ENCODE measurements at places on chromosomes 7 and 10.

GRCh38 chr10:59900048-59900727 is 6.2 kb downstream of the CCDC6 start:
- DNase-seq = no peak

- DNase-seq = no peak
These were observed 329.2 kb upstream of the NFE2L3 start for GRCh38 chr7:25822823-25823222.

GRCh38 chr10:28680358-28680752 is 3.0 kb downstream of the BAMBI start:
- peak; percentile 21 for DNase-seq

DNA sequence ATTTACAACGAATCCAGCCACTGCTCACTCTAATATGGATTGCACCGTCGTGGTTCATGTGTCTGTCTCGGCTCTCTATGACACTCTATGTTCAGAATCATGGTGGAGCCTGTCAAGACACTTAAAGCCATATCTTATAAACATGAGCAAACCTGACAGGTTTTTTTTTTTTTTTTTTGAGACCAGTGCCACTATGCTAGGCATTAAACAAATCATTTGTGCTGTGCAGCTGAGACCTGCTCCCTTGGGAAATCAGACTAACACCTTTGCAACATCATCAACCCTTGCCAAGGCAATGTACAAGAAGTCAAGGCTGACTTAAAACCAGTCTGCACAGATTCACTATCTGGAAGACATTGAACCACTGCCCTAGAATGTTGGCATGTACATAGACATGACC is 181.2 kb upstream of the ANK3 start:
- DNase-seq = no peak

GRCh38 chr10:131363416-131363815 is 51.9 kb upstream of the TCERG1L start:
- DNase-seq = no peak

DNA sequence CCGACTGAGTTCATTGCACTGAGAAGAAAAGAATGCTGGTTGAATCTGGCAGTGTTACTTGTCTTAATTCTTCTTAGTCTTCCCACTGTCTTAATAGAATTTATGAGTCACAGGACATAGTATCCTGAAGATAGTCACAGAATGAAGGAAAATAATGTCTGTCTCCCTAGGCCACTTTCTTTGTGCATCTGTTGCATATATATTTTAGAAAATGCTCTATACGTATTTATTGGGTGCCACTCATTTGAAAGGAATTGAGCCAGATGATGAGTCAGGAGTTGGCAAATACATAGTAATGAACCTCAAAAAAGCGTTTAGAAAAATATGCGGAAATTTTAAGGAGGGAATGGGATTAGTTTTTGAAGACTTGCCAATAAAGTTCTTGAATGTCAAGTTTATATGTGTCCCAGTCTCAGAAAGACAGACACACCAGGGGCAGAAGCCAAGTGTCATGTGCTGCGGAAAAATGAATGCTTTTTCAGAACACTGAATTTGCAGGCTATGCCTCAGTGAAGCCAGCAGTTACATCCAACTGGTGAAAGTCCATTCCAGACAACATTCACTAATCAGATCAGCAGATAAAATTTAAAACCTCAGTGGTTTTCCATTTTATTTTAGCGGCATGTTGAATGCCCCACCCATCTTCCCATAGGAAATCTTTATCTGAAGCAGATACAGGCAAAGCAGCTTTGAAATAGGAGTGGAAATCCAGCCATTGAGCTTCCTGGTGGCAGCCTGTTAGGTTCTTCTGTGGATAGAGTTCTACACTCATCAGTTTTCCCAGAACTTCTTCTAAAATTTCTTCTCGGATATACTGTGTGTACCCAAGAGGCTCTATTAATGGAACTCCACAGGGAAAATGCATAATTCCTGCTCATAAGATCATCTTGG is 308.4 kb downstream of the BICC1 start:
- DNase-seq = no peak

GRCh38 chr7:105512415-105512814 is 9.7 kb downstream of the PUS7 start:
- no peak for DNase-seq

- no peak for DNase-seq
These were observed 350.3 kb upstream of the TEX47 start for GRCh38 chr7:89145801-89146200.

GRCh38 chr7:43873300-43873699 is 4.0 kb upstream of the MRPS24 start:
- DNase-seq = no peak

- DNase-seq = no peak
These were observed 81.5 kb downstream of the SRPK2 start for GRCh38 chr7:105307163-105307672.

- no peak for DNase-seq
These were observed 128.4 kb downstream of the BICC1 start for GRCh38 chr10:58641095-58641531.

DNA sequence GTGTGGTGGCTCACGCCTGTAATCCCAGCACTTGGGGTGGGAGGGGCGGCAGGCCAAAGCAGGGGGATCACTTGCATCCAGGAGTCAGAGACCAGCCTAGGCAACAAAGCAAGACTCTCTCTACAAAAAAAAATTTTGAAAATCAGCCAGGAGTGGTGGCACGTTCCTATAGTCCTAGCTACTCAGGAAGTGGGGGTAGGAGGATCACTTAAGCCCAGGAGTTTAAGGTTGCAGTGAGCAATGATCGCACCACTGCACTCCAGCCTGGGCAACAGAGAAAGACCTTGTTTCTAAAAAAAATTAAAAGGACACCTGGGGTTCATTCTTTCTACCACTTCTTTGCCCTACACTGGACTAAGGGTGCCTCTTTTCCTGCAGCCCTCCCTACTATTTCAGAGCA is 15.1 kb downstream of the WAPL start:
- DNase-seq = no peak

- no peak for DNase-seq
These were observed 517.5 kb upstream of the GALNT17 start for GRCh38 chr7:70614237-70615045.

GRCh38 chr7:85554236-85555178 is 367.7 kb upstream of the SEMA3D start:
- peak; percentile 16 for DNase-seq

- DNase-seq = peak; percentile 81
These were observed at the start of gene HOXA9 for GRCh38 chr7:27165089-27165995. HOXA9 (minus strand) TSS chr7:27165537; CDS start chr7:27165457, 80 bp downstream.

GRCh38 chr10:58675321-58675720 is 162.6 kb downstream of the BICC1 start:
- DNase-seq = no peak
